ENCODE measurements at places on chromosomes 4 and X.

DNA sequence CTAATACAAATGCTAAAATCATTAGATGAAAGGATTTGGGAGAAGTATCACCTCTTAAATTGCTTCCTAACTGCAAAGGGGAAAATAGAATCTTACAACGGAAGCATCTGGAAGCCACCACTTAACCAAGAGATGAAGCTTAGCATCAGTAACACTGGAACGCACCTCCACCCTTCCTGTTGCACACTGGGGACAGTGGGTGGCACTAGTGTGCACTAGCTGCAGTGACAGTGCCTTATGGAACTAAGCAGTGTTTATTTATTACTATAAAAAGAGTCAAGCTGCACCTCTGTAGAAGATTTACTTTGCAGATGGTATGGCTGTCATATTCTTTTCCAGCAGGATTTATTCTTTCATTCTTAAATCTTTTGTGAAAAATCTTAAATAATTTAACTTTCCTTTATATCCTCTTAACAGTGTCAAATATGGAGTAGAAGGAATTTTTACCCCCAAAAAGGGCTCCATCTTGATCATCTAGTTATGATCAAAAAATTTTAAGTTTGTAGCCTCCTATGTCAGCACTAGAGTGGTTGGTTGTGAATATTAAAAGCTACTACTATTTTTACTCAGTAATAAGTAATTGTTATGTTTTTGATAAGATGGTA, 76.7 kb downstream of the SCD5 start:
- DNase-seq = peak; percentile 20

DNA sequence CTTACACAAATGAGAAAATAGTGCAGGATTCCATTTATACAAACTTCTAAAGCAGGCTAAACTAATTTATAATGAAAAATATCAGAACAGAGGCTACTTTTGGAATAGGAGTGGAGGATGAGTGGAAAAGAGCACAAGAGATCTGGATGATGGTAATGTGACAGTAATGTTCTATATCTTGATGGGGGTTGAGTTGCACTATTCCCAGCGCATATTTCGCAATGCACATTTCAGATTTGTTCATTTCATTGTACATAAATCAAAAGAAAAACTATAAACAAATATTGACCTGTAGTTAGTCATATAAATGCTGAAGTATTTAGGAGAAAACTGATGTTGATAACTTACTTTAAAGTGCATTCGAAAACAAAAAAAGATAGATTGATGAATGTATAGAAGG, 177.0 kb upstream of the MAOA start:
- DNase-seq = no peak

DNA sequence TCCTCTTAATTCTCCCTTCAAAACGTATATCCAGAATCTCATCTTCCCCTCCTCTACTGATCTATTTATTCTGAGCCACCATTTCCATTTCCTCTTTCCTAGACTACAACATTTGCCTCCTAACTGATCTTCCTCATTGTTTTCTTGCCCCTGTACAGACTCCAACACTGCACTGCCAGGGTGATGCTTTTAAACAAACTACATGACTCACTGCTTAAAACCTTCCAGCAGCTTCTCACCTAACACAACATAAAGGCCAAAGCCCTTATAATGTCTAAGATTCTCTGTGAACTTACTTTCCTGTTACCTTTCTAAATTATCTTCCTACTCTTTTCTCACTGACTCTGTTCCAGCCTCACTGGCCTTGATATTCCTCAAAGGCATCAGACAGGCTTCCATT, 161.0 kb upstream of the HS3ST1 start:
- no peak for DNase-seq

- no peak for DNase-seq
These were observed 209.4 kb downstream of the RAPGEF2 start for GRCh38 chr4:159312236-159312635.

- no peak for DNase-seq
These were observed 134.5 kb upstream of the PCDH10 start for GRCh38 chr4:133014473-133015135.

DNA sequence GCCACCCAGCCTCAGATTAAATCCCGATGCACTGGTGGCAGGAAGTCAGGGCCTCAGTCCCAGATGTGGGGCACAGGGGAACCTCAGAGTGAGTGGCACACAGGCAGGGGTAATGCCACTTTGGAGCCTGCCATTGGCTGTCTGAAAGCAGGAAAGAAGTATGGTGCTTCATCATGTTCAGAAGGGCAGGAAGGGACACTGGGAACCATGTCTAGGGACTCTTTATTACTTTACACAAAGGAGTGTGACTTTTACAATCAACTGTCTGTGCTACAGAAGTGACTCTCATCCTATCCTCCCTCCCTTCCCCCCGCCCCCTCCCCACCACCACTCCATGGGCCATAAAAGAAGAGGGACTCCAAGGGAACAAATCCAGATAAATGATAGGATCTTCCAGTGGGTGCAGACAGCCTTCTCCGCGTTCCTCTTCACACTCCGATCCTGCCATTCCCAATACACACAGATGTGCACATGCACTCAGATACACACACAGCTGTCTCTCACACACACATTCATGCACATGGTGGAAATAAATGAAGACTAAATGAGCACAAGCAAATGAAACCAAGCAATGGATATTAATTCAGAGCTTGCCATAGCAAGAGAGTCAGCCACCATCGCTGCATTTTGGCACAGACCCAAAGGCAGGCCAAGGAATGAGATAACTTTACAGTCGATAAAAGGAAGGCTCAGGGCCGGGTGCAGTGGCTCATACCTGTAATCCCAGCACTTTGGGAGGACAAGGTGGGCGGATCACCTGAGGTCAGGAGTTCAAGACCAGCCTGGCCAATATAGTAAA, 2.5 kb upstream of the TMEM154 start:
- no peak for DNase-seq

GRCh38 chrX:143661286-143661685, 25.4 kb upstream of the SLITRK4 start:
- no peak for DNase-seq

DNA sequence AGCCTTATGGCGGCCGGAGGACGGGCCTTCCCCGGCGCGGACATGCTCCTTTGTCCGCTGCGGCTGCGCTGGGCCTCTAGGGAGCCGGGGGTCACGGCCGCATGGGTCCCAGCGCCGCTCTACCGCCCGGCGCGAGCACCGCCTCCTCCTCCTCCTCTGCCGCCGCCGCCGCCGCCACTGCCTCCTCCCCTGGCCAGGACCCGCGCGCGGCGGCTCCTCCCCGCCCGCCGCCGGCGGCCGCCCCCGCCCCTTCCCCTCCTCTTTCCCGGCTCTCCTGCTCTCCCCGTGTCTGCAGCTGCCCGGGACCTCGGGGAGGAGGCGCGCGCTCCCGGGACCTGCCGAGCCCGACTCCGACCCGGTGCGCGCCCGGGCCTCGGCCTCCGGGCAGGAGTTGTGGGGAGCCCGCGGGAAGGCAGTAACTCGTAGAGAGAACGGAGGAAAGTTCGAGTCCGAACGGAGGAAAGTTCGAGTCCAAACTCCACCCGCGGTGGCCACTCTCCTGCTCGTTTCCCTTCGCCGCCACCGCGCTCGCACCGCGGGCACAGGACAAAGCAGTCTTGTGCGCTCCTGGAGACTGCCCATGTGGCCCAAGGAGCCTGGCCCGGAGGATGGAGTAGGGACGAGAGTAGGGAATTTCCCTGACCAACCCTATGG, at the start of gene ADGRA3:
Gene ADGRA3, minus strand, starts transcription at position 179 of the 654 bp plus-strand sequence. CDS start 282 bp downstream, outside the sequence.
- DNase-seq = peak; percentile 71

- no peak for DNase-seq
These were observed 31.2 kb downstream of the CHM start for GRCh38 chrX:86016139-86016538.

- DNase-seq = no peak
These were observed 409.7 kb downstream of the GLUD2 start for GRCh38 chrX:121457096-121457495.

GRCh38 chr4:169410839-169411770, 140.3 kb upstream of the SH3RF1 start:
- peak; percentile 32 for DNase-seq

DNA sequence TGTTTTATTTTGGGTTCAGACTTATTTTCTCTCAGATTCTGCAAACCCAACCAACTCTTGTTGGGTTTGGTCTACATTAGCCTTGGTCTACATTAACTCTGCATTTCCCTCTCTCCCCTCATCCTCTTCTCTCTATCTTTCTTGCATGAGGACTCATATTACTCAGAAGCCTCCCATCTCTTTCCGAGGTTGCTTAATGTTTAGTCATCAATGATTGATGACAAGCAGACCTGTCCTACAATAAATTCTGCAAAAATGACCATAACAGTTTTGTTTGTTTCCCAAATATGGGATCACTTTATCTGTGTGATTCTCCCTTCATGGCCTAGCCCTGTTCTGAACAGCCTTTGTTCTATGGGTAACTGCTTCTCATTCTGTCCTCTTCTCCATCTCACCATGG, 75.2 kb downstream of the GABRB1 start:
- peak; percentile 1 for DNase-seq

GRCh38 chrX:127190381-127190780, 370.9 kb downstream of the PRR32 start:
- DNase-seq = no peak

GRCh38 chr4:114674080-114674479, 75.5 kb downstream of the UGT8 start:
- DNase-seq = no peak

DNA sequence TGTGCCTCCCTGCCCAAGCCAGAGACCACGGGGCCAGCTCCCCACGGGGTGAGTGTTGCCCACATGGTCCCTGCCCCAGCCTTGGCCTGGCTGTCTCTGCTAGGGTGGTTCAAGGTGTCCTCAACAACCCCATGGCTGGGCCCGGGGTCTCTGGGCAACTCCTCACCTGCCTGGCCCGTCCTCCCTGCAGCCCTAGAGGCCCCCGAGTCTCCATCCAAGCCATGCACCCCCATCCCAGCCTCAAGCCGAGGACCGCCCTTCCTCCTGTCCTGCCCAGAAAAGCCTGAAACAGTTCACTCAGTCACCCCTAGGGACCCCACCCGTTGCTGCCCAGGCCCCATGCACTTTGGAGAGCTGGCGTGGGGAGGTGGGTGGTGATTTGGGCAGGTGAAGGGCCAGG, 120.9 kb downstream of the FAM53A start:
- no peak for DNase-seq

DNA sequence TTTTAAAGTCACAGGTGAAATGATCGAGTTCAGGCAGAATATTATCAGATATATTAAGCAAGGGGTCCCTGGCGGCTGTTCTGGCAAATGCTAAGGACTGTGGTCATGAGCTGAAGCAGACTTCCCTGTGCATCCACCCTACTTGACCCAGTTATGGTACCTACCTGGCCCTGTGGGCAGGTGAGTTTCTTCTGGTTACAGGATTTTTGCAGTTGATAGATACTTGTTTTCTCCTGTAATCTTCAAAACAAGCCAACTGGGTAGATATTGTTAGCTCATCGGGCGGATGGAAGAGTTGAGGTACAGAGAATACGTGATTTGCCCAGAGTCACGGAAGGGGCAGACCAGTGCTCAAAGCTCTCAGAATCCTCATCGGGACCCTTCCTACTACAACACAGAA, 18.5 kb upstream of the PROM1 start:
- no peak for DNase-seq

DNA sequence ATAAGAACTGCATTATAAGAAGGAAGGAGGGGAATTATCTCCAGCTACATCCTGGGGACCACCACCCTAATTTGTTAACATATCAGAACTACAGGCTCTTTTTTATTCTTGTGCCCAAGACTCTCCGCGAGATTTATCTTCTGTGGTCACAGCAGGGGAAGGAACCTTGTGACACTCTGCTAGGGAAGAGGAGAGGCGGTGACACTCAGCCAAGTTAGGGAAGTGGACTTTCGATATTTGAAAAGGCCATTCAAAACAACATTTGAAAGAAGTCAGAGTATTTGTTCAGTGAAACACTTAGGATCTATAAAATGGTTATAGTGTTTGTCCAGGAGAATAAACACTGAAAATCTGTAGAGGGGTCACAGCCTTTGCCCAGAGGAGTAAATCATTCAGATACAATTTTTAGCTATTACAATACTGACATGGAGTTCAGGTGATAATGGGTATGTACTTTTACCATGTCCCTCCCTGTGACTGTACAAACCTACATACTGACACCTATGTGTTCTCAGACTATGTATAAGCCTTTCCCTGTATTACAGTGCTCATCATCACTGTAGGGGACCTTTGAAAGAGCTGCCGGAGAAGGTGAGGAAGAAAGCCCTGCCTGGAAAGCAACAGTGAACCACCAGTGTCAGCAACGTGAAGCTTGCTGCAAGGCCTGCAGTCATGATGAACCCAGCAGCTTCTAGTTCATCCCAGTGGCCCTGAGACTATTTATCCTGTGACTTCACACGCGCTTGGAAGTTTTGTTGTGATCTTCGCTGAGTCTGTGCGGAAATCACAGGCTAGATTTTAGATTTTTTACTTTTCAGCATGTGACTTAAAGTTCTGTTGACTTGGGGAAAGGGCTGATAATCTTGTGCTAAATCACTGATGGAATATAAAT, 8.5 kb upstream of the PTTG2 start:
- DNase-seq = no peak

DNA sequence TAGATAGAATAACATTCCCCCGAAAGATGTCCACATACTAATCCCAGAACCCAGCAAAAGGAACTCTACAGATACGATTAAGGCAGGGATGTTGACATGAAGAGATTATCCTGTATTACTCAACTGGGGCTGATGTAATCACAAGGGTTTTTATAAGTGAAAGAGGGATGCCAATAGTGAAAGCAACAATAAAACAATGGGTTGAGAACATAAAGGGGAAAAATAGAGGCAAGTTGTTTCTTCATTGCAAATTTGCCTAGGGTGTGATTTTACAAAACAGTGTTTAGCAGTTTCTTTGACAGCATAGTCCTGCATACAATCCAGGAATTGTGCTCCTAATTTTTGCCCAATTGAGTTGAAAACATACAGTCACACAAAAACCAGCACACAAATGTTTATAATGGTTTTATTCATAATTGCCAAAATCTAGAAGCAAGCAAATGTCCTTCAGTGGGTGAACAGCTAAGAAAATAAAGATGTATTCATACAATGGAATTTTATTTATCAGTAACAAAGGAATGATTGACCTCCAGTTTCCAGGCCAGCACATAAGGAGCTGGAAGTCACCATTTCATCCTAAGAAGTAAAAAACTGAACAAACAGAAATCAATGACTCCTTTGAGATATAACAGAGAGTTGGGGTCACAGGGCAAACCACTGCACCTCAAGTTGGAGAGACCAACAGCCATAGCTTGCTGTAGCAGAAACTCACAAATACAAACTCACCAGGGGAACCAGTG, 107.2 kb downstream of the CENPC start:
- DNase-seq = peak; percentile 17

Data from hepatic stellate cell (primary cell).